ENCODE measurements at places on chromosomes 5 and 9.

DNA sequence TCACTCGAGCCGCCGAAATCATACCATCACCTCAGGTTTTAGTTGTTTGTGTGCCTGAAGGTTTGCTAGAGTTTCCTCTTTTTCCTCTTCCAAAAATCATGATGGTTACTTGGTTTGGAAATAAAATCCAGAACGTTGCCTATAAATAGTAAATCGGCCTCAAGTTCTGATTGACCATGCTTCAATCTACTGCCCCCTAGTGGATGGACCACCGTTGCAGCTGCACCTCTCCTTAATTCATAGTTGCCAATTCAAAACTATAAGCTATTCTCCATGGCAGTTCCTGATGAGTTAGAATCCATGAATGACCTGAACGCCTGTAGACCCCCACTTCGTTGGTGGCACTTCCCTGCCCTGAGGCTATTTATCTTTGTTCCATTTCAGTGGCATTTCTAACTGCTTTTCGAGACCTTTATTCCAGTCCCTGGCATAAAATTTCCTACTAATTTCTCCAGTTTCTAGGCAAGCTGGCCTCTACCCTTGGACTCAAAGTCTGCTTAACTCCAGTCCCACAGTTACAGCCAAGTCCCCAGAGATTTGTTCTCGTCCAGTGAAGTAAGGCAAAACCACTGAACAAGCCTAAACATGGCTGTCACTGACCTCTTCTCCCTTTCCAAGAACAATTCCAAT lies 422.6 kb downstream of the EFNA5 start:
- DNase-seq, result no peak

DNA sequence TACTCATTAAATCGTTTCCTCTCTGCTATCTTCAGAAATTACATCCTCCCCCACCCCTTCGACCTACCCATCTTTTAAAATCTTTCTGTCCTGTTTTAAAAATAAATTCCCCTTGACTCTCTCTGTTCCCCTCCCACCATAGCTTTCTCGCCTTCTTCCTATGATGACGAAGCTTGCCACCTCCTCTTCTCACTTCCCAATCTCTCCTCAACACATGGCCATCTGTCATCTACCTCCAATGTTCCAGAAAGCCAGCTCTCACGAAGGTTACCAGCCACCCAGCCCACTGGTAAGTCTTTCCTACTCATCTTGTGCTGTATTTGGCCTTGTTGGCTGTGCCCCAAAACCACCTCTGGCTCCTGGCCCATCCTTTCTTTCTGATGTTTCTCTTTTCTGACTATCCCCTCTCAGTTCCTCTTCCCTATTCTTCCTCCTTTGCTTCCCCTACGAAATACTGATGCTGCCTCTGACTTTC lies 346.3 kb downstream of the ENC1 start:
- DNase-seq, result no peak

DNA sequence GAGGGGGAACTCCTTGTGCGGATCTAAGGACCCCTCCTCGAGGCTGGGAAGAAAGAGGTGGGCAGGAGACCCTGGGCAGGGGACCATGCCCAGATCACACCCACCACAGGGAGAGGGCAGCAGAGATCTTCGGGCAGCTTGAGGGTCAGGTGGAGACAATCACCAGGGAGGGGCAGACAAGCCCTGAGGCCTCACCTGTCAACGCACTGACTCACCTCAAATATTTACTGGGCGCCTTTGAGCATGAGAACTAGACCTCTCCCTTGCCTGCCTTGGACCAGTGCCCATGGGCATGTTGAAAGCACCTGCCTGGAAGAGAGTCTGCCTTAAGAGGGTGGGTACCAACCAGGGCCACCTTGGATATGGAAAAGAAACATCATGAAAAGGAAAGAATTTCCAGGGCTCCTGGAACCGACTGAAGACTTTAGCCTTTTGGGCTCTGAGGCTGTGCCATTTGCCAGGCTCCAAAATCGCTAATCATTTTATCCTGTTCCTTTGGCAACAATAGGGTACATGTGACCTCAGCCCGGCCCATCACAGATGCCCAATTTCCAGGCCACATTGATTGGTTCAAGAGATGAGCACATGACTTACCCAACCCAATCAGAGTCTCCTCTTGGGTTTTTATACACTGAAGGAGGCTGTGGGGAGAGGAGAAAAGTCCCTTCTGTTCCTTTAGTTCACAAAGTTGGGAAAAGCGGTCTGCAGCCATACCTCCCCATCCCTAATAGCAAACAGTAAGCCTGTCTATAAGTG lies 10.4 kb upstream of the SPINK4 start:
- DNase-seq, result no peak

GRCh38 chr9:121774715-121775613 lies 123.5 kb downstream of the DAB2IP start:
- no peak for DNase-seq

- DNase-seq, result no peak
Observed at GRCh38 chr9:75892216-75892911, 1.9 kb downstream of the PCSK5 start.

- DNase-seq, result no peak
Observed at GRCh38 chr9:135216791-135217441, 129.4 kb downstream of the OLFM1 start.

DNA sequence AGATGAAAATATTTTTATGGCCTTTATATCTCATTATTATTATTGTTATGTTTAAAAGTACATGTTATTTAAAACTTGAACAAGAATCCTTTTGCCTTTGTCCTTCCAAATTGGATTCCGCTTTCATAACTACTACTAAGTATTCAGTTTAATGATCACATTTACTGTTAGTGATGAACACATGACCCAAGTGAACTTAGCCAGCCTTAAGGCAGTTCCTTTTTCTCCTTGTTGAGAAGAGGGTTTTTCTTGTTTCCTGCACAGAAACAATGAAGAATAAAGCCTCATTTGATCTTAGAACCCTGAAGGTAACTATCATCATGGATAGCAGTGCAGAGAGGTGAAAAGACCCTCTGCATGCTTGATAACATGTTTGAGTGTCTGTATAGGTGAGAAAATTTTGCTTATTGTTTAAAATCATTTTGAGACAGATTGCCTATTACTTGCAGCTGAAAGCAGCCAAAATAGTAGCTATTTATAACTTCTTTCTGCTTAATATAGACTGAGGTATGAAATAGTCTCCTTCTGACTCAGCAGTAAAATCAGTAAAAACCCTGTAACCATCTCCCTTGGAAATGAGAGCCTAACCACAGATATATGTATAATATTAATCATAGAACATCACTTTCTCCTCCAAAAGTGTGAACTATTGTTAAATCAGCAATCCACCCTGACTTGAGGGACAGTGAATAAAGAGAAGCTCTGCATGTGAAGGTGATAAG lies 266.2 kb downstream of the SPATA31D1 start:
- DNase-seq, result no peak

DNA sequence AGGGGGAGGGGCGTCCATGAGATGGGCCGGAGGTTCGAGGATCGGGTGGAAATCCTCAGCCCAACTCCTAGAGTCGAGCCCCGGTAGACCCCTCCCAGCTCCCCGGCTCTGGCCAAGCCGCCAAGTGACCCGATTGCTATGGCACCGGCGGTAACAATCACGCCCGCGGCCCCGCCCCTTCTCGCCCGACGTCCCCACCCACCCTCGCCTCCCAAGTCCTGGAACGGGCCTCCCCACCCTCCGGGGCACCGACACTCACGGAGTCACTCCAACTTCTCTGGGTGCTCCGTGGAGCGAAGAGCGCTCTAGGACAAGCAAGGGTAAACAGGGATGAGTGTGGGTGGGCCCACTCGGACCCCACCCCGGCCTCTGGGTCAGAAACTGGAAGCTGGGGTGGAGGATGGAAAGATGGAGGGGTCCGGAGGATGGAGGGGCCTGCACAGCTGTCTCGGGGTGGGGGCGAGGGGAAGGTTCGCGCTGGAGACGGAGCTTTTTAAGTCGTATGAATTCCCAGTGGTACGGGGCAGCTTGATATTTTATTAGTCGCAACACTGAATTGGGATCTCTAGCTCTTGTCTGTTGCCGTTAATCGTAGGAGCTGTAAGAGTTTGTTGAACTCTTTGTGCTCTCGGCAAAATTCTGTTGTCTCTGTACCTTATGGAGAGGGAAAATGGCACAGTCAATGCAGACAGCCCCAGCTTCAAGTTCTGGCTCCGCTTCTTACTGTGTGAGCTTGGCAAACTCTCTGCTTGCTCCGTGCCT lies at the start of gene SPACA9:
Gene SPACA9, plus strand, starts transcription at position 204 of the 762 bp plus-strand sequence. CDS start 5,050 bp downstream, outside the sequence.
- DNase-seq, result peak; percentile 10

- DNase-seq, result no peak
Observed at GRCh38 chr9:123238365-123238764, 30.0 kb downstream of the STRBP start.

DNA sequence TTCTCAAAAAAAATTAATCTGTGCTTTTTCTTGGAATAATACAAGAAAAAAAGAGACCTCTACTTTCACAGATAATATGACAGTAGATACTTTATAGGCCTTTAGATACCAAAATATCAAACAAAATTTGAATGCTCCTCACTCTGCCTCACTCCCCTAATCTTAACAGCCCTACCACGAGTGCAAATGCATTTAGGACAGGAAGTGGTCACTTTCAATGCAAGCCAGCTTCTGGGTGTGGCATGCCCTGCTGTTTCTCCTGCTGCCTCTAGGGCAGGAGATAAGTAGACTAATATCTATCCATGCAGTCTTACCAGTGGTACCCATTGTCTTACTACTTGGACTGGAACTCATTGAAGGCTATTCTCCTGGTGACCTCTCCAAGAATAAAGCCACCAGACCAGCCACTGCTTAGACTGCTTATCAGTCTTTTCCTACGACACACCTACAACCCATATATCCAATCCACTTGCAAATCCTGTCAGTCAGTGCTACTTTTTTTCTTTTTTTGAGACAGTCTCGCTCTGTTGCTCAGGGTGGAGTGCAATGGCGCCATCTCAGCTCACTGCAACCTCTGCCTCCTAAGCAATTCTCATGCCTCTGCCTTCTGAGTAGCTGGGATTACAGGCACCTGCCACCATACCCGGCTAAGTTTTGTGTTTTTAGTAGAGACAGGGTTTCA lies 23.0 kb downstream of the FRRS1L start:
- no peak for DNase-seq

GRCh38 chr5:142404046-142404477 lies 79.2 kb upstream of the SPRY4 start:
- DNase-seq, result no peak

GRCh38 chr9:112086627-112087026 lies 88.5 kb downstream of the SUSD1 start:
- DNase-seq, result no peak

GRCh38 chr9:23771746-23772384 lies 54.2 kb downstream of the ELAVL2 start:
- DNase-seq, result no peak

- no peak for DNase-seq
Observed at GRCh38 chr5:88885002-88885401, 2.0 kb upstream of the MEF2C start.

DNA sequence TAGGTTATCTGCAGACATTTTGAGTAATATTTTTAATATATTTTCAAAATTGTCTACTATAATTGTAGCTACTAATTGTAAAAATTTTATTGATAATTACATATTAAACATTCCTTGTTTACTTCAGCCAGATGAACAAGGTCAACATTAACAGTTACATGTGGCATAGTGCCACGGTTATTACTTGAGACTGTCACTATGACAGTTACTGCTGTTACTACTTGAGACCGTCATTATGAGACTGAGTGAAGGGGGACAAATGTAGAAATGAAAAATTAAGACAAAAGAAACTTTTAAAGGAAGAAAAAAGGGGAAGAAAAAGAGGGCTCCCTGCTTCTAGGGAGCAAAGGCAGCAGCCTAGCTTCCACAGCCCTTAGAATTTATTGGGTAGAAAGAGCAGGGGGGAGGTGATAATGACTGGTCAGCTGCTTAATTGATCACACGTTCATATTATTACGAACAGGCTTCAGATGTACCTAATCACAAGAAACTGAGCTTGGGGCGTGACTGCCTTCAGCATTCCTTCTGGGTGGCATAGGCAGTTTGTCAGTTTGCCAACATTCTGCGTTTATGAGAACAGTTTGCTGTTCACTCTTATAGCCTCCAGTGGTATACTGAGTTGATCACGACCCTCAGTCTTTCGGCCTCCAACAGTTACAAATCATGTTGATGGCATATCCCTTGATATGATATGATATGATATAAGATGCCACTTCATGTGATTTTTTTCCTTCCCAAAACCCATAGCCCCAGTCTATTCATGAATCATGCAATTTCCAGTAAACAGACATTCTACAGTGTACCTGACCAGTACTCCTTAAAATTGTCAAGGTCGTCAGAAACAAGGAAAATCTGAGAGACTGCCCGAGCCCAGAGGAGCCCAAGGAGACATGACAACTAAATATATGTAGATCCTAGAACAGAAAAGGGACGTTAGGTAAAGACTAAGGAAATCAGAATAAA lies 13.1 kb downstream of the MARCHF6 start:
- DNase-seq, result no peak

All from stimulated activated CD8-positive, alpha-beta memory T cell treated with anti-CD3 and anti-CD28 coated beads, Interleukin-2, amount 100 ng/mL, for 1 hour (primary cell).